ENCODE measurements at places on chromosomes 6 and 20.
A peak's percentile ranks its signal among the peaks of the same experiment; 100 is the strongest.

- DNase-seq, result no peak
Observed at GRCh38 chr6:170423030-170423429, 116.5 kb downstream of the FAM120B start.

DNA sequence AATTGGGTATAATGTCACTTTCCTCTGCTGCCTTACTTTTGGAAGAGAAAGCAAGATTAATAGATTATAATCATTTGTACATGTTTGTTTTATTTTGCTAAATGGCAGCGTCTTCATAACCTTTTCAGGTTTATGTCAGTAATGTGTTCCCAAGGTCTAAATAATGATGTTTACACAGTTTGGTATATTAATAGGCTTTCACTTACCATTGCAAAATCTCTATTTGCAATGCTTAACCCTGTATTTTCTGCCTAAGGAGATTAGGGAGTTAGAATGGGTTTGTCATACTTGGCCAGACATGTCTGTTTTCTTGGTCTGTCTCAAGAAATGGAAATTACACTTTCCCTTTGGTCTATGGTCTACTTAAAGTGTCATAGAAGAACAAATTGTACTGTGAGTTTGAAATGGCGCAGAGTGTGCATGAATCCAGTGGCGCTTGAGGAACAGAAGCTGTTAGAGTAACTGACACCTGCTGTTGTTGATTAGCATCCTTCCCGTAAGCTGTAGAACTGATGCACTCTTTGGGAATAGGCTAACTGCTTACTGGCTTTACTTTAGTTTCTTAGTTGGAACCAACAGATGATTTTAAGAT, 261.1 kb downstream of the SAMD5 start:
- no peak for DNase-seq

DNA sequence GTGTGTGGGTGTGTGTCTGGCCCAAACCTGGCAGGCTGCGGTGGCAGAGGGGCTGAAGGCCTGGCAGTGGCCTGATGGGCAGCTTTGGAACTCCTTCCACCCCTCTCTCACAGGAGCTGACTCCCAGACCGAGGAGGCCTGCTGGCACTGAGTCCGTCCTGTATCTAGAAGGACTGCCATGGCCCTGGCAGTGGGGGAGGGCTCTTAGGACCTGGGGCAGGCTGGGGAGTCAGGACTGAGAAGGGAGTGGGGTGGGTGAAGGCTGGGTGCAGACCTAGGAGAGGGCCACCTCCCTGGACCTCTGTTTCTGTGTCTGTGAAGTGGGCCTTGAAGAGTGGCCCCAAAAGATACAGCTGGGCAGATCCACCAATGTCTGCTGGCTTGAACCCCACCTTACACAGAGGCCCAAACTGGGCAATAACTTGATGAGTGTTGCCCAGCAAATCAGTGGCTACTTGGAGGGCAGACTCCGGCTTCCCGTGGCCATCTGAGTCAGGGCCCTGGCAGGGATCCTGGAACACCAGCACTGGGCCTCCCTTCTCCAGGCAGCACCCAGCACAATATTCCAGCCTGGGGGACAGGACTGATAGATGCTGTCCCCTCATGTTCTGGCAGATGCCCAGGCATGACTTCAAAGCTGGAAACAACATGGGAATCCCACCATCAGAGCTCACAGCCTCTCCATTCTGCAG, 46.7 kb upstream of the BLCAP start:
- no peak for DNase-seq

- DNase-seq, result no peak
Observed at GRCh38 chr6:91079969-91080368, 493.1 kb upstream of the MAP3K7 start.

GRCh38 chr6:109242925-109243324, 139.3 kb downstream of the CD164 start:
- no peak for DNase-seq

DNA sequence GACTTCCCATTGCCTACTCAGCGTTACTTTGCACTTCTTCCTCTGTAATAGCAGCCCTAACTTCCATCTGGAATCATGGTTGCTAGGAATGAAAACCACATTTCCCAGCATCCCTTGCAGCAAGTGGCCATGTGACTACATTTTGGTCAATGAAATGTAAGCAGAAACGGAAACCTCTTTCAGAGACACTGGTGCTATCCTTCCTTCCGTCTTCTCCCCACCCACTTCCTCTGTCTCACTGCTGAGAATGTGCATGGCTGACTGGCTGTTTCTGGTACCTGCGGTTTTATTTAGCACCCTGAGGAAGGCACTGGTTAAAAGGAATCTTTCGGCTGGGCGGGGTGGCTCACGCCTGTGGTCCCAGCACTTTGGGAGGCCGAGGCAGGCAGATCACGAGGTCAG, 107.4 kb downstream of the SCML4 start:
- peak; percentile 74 for DNase-seq

DNA sequence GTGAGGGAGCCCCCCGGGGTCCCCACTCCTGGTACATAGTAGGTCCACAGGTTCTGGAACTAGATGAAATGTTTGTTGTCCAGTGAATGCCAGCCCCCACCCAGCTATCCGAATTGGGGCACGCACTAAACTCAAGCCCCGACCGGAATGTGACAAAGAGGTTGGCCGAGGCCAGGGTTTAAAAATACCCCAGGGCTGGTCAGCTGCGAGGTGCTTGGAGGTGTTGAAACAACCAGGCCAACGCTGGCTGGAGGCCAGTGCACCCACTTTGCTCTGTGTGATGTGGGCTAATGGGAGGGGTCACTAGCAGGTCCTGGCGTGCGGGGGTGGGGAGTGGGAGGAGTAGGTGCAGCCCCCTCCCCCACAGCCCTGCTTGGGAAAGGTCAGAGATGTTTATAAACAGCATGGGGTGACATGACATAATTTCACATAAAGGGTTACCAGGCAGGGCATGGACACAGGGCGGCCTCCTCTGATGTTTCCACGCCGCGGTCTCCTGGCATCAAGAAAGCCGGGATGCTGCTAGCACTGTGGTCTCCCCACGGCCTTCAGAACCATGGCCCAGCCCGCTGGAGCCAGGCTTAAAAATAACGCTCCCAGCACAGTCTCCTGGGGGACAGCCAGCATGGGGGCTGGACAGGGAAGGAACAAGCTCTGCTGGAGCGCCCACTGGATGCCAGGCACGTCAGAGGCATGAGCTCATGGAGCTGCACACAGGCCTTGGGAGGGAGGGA, 111.2 kb upstream of the PTPN1 start:
- DNase-seq, result no peak

DNA sequence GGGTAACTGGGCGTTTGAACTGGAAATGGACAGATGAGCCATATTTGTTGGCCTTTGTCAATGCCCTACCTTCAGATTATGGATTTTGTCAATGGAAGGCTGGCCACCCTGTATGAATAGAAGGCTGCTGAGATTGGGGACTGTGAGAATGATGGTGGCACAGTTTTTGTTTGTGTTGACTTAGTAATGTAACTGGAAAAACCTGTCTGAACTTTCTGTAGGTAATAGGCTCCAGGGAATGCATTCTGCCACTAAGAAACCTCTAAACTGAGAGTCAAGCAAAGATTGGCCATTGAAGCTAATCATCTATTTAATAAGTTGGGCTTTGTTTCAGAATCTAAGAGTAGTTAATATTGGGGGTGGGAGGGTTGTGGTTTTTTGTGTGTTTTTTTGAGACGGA, 97.5 kb downstream of the FOXO3 start:
- no peak for DNase-seq

All from activated T-cell treated with anti-CD3 and anti-CD28 coated beads, Interleukin-2, amount 50 U/mL, for 48 hours (primary cell).